ENCODE measurements at places on chromosomes 2 and 18. TPM values are rescaled to one million over a fixed set of nuclear protein-coding genes. Genes with fewer than 3 reads are reported as not detected.
A peak's percentile ranks its signal among the peaks of the same experiment; 100 is the strongest.

DNA sequence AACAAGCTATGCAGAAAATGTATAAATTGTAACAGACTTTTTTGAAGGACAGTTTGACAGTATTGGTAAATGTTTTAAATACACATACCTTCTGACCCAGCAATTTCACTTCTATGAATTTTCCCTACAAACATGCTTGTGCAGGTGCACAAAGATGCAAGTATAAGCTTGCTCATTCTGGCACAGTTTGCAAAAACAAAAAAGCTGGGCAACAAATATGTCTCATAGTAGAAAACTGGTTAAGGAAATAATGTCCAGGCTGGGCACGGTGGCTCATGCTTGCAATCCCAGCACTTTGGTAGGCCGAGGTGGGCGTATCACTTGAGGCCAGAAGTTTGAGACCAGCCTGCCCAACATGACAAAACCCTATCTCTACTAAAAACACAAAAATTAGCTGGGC is 96.9 kb upstream of the NEDD4L start:
- no peak for DNase-seq

DNA sequence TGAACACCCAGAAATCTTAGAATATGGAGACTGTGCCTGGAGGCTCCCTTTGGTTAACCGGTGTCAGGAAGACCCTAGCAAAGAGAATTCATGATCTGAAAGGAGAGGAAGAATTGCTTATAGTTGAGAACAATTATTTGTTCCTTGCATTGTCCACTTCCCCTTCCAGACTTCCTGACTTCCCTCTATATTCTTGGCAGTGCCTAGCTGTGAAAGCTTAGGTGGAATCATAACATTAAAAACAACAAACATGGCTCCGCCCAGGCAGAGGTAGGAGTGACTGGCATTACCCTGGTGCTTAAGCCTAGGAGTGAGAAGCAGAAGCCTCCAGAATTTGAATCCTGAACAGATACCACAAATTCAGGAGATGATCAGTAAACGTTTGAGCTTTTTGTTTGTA is 1.9 kb downstream of the TTL start:
- DNase-seq = no peak

- DNase-seq = peak; percentile 72
These were observed 1.0 kb downstream of the ACVR1 start for GRCh38 chr2:157874997-157875640.

DNA sequence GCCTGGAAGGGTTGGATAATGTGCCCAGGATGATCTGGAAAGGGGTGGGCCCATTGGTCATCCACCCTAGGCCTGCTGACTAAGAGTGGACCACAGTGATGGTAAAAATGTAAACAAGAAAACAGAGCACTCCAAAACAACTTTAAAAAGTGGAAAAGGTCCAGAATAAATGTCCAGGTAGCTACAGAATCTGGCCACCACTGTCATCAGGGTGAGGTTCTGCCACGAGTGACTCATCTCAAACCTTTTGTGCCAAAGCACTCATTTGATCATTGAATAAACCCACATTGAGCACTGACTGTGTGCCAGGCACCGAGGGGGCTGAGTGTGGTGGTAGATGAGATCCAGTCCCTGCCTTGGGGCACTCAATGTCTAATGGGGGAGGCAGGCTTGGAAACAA is 64.9 kb downstream of the EMX1 start:
- DNase-seq = no peak

GRCh38 chr2:62074233-62074632 is 121.7 kb upstream of the B3GNT2 start:
- DNase-seq = peak; percentile 22

The MYCN gene
- 26.7 TPM for total RNA-seq

The SERPINB11 gene
- not detected for total RNA-seq

All from neural progenitor cell (in vitro differentiated cells).